Activated CD4-positive, alpha-beta T cell treated with anti-CD3 and anti-CD28 coated beads for 24 hours (primary cell): ENCODE measurements at places on chromosomes 11 and 22.

DNA sequence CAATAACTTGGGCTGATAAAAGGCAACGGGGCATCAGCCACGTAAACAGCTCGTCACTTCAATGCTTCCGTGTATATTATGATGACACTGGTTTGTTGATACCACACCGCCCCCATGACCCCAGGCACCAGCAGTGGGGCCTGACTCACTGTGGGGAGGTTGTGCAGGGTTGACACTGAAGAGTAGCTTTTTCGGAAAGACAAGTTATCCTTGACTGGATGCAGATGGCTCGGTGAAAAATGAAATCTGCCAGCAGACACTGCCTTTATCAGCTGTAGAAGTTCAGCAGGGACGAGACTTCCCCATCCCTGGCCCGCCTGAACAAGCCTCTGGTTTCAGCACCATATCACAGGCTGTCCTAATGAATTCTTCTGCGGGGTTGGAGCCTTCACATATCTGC is 55.6 kb downstream of the WT1 start:
- DNase-seq: no peak

DNA sequence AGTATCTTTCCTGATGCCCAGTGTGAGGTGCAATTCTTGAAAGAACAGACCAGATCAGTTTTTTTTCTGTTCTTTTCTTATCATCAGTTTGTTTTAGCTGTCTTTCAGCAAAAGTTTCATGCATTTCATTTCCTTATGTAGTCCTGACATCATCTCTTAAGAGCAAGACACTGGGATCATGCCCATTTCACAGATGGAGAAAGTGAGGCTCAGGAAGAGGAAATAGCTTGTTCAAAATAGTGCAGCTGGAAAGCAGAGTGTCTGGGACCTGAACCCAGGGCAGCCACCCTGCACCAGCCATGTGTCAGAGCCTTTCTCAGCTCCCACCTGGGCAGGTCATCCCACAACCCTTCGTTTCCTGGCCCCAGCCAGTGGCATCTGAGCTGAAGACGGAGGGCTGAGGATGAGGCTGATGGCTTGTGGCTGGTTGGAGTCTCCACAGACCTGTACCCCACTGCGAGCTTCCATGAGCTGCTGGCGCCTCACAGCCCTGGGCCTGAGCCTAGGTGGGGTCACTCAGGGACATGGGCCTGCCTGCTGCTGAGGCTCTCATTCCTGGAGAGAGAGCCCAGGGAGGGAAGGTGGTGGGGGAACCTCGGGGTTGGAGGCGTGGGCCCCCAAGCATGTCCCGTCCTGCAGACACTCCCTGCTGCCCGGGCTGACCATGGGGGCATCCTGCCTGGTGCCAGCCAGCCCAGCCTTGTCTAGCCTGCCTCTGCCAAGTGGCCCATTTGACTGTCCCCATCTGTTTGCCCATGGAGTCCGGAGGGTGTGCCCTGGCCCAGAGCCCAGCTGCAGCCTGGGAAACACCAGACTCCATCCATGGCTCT is 61.8 kb downstream of the SMIM38 start:
- no peak for DNase-seq

DNA sequence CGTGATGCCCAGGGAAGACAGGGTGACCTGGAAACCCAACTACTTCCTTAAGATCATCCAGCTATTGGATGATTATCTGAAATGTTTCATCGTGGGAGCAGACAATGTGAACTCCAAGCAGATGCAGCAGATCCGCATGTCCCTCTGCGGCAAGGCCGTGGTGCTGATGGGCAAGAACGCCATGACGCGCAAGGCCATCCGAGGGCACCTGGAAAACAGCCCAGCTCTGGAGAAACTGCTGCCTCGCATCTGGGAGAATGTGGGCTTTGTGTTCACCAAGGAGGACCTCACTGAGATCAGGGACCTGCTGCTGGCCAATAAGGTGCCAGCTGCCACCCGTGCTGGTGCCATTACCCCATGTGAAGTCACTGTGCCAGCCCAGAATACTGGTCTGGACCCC is 43.5 kb upstream of the DAGLA start:
- DNase-seq: no peak

GRCh38 chr22:22125579-22126468 is 118.8 kb upstream of the VPREB1 start:
- no peak for DNase-seq

GRCh38 chr11:107293677-107294344 is 163.8 kb downstream of the CWF19L2 start:
- no peak for DNase-seq
